NCI-H1694 treated with DMSO at 0.1 percent for 48 hours (cell line): ENCODE measurements at places on chromosomes 3 and 15.
A peak's percentile ranks its signal among the peaks of the same experiment; 100 is the strongest.

GRCh38 chr3:130963444-130963843 is 63.2 kb downstream of the ASTE1 start:
- no peak for DNase-seq

- DNase-seq: peak; percentile 0
These were observed 639 bp downstream of the NIPA1 start for GRCh38 chr15:22786868-22787698.

GRCh38 chr3:172787746-172788145 is 37.2 kb downstream of the ECT2 start:
- DNase-seq: no peak

DNA sequence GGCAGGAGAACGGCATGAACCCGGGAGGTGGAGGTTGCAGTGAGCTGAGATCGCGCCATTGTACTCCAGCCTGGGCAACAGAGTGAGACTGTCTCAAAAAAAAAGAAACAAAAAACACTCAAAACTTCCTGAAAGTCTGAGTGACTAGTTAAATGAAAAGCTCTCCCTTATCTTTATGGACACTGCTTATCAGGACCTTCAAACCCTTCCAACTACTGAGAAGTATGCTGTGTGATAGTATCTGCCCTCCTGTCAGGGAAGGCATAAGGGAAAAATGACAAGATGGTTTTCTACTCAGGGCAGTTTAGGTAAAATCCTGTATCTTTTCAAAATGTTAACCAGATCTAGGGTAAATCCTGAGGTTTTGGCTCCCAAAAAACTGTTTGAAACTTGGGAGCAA is 21.8 kb downstream of the EMC7 start:
- no peak for DNase-seq

GRCh38 chr15:69444686-69445085 is 7.9 kb upstream of the RPLP1 start:
- DNase-seq: peak; percentile 57

GRCh38 chr3:46395210-46395661 is 11.6 kb downstream of the CCR5AS start:
- no peak for DNase-seq

DNA sequence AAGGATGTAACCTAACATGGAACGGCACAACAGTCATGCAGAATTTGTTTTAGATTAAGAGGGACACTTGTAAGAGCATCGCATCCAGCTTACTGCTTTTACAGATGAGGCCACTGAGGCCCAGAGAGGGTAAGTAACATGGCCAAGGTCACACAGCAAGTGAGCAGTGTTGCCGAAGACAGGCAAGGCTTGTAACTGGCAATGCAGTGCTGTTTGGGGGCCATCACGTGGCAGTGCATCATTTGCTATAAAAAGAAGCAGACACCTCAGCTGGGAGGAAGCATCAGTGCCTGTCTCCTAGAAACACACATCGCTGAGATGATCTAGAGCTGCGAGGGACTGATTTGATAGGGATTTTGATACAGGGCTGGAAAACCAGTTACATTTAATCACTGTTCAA is 108.2 kb upstream of the PROK2 start:
- DNase-seq: no peak

GRCh38 chr15:45351227-45351626 is 27.1 kb downstream of the GATM start:
- no peak for DNase-seq

DNA sequence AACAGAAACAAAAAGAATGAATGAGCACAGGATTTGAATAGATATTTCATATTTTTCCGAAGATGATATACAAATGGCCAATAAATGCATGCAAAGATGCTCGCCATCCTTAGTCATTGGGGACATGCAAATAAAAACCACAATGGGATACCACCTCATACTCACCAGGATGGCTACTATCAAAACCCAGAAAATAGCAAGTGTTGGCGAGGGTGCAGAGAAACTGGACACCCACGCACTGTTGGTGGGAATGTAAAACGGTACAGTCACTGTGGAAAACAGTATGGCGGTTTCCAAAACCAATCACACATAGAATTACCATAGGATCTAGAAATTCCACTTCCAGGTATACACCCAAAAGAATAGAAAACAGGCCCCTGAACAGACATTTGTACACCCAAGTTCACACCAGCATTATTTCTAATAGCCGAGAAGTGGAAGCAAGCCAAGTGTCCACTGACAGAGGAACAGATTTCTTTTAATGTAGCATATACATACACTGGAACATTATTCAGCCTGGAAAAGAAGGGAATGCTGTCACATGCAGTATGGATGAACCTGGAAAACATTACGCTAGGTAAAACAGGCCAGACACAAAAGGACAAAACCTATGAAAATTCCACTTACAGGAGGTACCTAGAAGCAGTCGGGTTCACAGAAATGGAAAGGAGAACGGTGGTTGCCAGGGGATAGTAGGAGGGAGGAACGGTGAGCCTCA is 3.6 kb downstream of the RNF168 start:
- no peak for DNase-seq

GRCh38 chr3:40930131-40930538 is 269.2 kb upstream of the CTNNB1 start:
- no peak for DNase-seq
